ENCODE measurements at places on chromosomes 6 and 20.
A peak's percentile ranks its signal among the peaks of the same experiment; 100 is the strongest.

DNA sequence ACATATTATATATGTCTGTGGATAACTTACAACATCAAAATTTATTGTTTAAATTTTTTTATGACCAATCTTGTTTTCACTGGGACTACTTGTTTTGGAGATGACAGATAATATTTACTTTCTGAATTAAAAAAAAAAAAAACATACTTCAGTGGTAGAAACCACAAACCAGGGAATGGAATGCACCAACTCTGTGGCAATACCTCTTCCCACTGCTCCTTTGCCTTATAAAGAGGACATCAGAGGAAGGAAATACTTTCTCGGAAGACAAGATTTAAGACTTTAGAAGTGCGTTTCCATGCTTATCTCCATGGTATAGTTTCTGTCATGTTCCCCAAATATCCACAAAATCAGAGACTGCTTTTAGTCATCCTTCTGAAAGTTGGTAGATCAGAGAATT, 1241.1 kb upstream of the EYS start:
- DNase-seq = no peak

GRCh38 chr6:70375882-70376281, 37.4 kb upstream of the FAM135A start:
- no peak for DNase-seq

DNA sequence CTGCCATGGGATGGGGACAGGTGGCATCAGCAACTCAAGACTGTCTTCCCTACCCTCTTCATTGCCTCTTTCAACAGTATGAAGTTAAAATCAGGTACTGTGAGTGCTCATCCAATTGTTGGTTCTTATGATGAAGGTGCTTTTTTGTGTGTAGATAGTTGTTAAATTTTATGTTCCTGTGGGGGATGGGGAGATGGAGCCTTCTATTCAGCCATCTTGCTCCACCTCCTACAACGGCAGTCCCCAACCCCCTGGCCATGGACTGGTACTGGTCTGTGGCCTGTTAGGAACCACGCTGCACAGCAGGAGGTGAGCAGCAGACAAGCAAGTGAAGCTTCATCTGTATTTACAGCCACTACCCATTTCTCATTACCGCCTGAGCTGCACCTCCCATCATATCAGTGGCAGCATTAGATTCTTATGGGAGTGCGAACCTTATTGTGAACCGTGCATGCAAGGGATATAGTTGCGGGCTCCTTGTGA, 47.8 kb upstream of the TOP1 start:
- DNase-seq = no peak

GRCh38 chr20:10621149-10621548, 52.6 kb downstream of the JAG1 start:
- no peak for DNase-seq

DNA sequence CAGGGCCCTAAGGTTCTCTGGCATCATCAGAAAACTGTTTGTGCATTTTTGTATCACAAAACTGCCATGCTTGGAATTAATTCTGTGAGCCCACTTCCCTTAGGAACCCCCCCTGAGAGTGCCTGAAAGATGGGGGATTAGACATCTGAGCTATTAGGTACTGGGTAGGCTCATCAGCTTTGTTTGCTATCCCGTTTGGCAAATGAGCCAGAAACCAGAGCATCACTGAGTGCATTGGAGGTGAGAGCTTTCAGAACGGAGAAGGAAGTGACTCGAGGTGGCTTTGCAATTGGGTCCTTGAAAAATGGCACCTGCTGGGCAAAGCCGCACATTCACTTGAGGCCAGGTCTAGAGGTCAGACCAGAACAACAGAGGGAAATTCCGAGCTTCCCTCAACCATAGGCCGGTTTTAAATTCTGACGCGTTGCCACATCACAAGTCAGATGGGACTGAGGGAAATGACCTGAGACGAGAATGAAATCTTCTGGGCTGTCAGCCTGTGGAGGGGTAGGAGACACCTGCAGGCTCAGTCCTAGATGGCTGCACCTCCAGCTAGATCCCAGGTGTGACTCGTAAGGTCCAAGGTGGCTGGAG, 8.4 kb upstream of the GLP1R start:
- DNase-seq = no peak

GRCh38 chr6:139161169-139161568, 26.3 kb downstream of the HECA start:
- no peak for DNase-seq

DNA sequence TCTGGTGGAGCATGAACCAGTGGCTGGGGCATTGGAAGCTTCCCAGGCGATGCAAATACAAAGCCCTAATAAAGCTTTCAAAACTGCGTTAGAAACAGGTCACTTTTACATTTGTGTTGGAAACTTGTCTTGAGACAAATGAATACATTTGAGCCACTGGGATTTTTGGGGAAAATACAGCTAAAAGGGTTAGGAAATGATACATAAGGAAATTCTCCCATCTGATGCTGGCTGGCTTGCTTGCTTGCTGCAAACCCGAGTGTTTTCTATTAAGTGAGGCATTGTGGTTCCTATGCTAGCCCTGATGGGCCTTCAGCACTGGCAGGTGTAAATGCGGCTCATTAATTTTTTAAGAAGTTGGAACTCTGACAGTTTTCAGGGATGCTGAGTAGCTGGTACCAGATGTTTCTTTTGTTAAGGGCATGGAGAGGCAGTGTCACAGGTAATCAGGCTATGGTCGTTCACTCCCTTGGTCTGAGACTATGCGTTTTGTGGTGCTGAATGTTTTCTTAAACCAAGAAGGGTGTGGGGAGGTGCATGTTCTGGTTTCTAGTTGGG, 35.2 kb downstream of the RREB1 start:
- no peak for DNase-seq

- DNase-seq = no peak
Observed at GRCh38 chr20:62345681-62346370, 21.3 kb downstream of the LAMA5 start.

DNA sequence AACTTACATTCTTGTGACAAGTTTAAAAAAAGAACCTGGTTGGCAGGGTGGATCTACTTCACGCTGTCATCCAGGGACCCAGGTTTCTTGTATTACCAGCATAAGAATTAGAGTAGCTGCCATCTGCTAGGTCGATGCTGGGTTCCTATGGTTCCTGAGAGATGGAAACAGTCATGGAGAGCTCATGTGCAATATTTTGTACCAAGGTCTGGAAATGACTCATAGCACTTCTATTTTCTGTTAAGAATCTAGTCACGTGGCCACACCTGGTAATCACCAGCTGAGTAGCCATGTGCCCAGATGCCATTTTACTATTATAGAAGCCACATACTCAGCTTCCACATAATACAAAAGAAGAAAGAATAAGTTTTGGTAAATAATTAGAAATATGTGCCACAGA, 171.3 kb downstream of the CD83 start:
- no peak for DNase-seq

- no peak for DNase-seq
Observed at GRCh38 chr20:24875078-24875477, 74.0 kb upstream of the CST7 start.

- DNase-seq = no peak
Observed at GRCh38 chr6:156809446-156810178, 32.4 kb downstream of the ARID1B start.

DNA sequence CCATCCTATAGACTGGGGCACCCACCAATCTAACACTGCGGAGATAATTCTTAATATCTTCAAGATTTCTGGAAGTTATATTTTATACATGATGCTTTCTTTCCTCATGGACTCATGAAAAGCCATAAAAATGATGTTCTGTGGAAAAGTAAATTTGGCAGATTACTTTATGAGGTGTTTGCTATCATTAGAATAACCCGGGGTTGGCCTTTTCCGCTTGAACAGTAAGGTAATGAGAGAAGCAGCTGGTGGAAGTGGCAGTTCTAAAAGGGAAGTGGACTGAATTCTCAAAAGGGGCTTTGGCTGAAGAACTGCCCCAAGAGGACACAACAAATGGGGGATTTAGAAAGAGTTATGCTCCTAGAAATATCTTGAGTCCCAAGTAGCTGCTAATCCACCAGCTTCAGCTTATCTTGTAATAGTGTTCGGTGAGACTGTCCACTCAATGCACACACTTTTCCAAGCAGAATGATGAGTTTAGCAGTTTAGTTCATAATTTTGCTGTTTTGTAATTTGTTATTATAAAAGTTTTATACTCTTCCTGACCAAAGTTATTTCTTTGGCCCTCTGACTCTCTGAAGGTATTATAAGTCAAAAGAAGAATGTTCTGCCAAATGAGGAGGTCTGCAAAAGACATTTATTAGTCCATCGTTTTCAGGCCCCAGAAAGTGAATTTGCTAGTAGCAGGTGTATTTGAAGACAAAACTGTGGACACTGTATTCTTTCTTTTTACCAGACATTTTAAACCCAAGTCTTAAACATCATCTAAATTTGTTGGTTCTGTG, 2.9 kb downstream of the ISM1 start:
- DNase-seq = no peak

DNA sequence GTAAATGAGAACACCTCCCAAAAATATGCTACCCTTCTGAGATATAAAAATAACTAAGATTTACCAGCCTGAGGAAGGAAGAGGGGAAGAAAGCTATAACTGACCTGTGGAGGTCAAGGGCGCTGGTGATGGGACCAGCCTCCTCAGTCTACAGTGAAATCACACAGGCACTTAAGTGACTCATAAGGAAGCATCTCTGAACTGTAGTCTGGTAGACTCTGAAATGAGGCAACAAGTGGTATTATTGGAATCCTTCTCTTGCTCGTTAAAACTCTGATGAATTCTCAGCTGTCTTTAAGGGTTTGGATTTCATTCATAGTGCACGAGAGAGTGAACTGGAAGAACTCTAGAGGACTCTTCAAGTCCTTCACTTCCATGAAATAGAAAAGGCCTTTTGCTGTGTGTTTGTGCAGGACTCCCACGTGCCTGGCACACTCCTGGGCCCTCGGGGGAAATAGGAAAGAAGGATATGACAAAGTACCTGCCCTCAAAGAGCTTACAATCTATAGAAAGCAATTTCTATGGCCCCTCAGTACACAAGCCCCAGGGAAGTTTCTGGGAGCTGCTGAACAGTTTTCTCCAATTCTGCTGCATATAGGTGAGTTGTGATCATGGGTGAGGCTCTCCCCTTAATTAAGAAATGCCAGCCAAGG, 231.8 kb upstream of the RREB1 start:
- DNase-seq = peak; percentile 20

GRCh38 chr20:50380697-50381040, 129.5 kb upstream of the PTPN1 start:
- DNase-seq = no peak

DNA sequence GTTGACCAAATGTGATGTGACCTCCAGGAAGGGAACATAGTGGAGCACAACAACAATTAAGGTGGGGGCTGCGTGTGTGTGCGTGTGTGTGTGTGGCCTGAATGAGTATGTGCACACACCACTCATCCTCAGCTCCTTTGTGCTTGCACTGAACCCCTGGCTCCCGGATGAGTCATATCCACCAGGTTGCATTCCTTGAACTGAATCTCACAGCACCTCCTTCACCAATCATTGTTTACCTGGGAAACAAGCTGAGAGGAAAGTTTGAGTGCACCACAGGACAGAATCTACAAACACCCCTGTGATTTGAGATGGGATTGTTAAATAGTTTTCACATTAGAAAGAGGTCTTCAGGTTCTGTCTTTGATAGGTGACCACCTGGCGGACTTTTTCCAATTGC, 33.7 kb upstream of the GPR6 start:
- DNase-seq = no peak

DNA sequence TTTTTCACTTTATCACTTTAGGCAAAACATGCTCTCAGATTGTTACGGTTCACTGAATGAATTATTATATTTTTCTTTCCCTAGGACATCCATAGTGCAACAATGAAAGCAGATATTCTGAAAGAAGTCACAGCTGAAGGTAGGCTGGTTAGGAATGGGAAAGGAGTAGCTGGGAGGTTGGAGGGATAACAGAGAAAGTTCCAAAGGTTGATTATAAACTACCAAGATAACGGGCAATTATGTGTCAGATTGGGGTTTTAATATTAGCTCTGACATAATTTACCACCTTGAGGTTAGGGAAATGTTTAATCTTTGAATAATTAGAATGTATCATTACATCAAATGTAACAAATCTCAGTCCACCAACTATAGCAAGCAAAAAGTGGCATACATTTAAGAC, 96.5 kb downstream of the HTR1B start:
- DNase-seq = no peak

- no peak for DNase-seq
Observed at GRCh38 chr6:15475872-15476271, 187.0 kb downstream of the DTNBP1 start.

DNA sequence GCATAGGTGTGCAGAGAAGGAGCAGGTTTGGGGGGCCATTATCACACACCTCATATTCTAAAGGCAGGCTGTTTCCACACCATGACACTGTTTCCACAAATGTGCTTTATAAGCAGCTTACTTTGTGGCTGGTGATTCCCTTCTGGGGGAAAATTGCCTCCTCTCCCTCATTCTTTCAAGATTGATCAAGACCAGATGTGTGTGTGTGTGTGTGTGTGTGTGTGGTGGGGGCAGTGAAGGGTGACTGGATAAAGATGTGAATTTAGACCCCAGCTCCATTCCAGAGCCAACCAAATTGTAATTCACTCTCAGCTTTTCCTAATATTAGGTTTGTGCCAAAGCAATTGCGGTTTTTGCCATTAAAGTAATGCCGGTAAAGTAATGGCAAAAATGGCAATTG, 45.6 kb downstream of the EDN3 start:
- DNase-seq = no peak

DNA sequence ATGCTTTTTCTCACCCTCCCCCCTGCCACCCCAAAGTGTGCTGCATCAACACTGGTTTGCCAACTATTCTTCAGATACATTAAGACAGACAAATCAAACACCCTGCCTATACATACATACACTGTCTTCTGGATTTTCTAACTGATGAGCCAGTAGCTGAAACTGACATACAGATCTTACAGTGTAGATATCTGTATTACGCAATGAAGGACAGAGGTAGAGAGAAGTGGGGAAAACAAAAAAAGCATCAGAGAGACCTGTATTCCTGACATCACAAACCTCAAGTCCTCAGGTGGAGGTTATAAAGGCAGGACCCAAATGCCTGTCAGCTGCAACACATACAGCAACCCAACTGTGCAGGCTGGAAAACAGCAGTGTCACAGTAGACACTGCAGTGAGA, 535.4 kb downstream of the HACE1 start:
- no peak for DNase-seq

- DNase-seq = no peak
Observed at GRCh38 chr6:92271091-92271490, 1148.3 kb downstream of the EPHA7 start.

- no peak for DNase-seq
Observed at GRCh38 chr6:43547222-43547621, 28.6 kb downstream of the XPO5 start.

GRCh38 chr6:66555082-66555481, 848.1 kb upstream of the EYS start:
- DNase-seq = no peak

Measured in SW 1271 (cell line).